ENCODE measurements at places on chromosomes 11 and 22.

DNA sequence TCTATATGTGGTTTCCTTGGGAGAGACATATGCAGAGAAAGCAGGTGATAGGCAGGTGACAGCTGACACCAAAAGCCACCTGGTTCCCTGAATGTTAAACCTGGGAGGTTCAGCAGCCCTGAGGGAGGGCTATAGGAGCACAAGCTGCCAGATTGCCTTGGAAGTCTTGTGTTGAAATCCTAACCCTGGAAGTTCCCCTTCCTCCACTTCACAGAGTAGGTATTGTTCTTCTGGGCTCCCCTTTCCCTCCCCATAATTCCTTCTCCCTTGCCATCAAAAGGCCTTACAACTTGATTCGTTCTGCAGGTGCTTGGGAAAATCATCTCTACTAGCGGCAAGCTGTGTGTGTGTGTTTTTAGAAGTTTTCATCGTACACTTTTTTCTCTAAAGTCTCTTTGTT is 5.4 kb downstream of the LDLRAD3 start:
- no peak for DNase-seq

DNA sequence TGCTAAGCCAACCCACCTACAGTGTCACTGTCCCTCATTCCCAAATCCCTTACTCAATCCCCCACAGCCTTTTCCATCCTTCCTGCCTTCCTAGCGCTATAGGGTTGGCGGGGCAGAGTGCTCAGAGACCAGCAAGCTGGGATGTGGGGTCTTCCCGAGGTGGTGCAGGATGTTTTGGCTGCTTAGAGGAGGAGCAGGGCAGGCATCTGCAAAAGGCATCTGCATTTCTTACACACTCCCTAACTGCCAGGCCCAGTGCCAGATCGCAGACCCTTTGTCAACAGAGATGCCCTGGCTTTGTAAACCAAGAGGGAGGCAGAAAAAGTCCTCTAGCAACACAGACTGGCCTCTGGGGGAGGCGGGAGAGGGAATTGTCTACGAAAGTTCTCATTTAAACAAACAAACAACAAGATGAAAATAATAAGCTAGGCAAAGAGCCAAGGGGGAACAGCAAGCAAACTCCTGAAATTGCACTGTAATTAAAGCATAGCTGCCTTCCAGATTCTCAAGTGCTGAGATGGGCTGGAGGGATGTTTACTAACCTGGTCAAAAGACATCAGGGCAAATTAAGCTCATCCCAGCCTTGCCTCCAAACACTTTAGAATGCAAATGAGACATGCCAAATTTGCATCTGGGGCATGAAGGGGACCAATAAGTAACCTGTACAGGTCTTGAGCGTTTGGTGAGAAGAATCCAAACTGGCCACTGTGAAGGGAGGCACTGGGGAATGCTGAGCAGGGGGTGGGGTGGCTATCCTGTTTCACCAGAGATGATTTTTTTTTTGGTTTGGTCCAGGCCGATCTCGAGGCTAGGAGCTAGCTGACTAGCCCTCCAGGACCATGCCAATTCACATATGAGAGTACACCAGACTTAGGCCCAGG is 38.1 kb upstream of the ADA2 start:
- DNase-seq: no peak

DNA sequence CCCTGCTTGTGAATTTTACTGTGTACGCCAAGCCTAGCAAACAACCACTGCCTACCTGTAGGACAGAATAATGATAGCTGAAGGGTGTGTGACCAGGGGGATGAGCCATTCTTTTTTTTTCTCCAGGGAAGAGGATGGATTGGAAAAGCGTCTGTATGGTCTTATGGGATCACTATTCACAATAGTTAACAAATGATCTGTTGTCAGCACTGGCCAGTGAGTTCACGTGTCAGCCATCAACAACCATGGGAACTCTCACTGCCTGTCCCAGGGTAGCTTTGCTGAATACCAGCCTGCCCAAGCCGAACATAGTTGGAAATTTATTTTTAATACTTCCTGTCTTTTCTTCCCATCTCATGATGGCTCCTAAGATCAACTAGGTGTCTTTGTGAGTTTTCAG is 170.2 kb downstream of the ST3GAL4 start:
- no peak for DNase-seq

DNA sequence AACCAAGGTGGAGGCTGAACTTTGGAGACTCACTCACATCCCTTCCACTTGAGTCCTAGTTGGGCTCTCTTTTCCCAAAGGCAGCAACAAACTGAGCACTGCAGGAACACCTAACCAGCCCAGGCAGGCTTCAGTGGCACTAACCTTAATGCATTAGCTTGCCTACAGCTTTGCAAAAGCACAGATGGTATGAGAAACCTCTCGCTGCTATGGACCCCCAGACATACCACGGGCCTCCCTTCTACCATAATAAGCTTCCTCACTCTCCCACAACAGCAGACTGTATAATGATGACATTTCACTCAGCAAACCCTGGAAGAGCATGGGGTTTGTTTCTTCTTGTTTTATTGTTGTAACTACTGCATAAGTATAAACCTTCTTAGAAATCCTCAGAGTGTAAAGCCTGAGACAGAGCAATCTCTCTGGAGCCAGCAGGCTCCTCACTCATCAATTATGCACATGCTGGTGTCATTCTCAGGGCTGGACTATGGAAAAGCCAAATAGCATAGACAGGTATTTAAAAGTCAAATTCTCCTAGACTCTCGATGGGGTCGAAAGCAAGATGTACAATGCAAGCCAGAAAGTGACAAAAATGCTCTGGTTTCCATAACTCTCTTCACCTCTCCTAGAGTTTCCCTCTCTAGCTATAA is 167.6 kb downstream of the NXPE2 start:
- no peak for DNase-seq

DNA sequence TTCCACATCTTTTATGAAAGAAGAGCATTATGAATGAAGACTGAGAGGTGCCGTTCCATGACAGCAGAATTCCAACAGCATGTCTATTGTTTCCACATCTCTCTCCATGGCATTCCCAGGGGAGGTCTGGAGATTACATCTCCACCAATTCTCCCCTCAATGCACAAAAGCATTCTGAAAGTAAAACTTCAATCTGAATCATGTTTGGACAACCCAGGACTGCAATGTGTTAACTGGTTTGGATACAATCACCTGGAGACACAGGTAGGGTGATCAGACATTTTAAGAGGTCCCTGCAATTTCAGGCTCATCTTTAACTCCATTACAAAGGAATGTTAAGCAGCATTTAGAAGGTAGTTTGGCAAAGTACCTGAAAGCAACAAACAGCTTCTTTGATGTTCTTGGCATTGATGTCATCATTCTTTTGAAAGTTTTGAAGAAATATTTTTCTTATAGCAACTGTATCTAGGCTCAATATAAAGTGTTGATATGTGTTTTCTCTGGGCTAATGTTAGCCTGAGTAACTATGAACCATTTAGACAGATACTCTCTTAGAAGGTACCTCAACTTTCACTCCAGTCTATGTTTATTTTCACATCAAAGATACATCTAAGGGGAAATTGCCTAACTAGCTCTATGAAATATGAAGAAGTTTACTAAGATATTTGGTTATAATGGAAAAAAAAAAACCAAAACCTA is 181.4 kb upstream of the MTMR2 start:
- DNase-seq: no peak

DNA sequence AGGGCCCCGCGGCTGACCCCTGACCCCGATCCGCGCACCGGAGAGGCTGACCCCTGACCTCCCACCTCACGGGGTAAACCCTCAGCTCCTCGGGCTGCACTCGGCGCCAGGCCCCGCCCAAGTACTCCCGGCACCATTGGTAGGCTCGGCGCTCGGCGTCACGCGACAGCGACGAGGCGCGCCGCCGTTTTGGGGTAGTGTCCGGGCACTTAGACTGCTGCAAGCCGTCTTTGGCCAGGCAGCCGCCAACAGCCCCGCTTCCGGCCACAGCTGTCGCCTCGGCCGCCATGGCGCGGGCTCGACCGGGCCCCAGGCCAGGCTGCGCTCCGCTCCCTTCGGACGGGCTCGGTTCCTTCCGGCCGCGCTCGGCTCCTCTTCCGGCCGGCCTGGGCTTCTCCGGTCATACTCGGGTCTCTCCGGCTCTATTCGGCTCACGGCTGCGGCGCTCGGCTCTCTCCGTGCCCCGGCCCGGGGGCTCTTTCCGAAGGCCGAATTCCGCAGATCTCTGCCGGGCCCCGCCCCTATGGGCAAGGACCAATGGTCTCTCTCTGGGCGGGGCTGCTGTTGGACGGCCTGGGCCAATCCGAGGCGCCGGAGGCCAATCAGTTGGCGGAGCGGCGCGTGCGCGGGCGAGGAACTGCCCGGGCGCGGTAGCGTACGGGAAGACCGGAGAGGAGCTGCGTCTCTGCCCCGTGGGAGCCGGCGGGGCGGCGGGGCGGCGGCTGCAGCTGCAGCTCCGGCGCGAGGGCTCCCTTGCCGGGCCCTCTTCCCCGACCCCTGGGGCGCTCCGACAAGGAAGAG is at the start of gene CHKB:
Gene CHKB, minus strand, starts transcription at position 357 of the 801 bp plus-strand sequence. Its CDS starts 68 bp downstream, at position 289.
- peak; percentile 93 for DNase-seq

GRCh38 chr11:103594283-103594682 is 442.2 kb upstream of the DDI1 start:
- DNase-seq: no peak

GRCh38 chr11:74647404-74647803 is 55.0 kb downstream of the POLD3 start:
- DNase-seq: no peak

DNA sequence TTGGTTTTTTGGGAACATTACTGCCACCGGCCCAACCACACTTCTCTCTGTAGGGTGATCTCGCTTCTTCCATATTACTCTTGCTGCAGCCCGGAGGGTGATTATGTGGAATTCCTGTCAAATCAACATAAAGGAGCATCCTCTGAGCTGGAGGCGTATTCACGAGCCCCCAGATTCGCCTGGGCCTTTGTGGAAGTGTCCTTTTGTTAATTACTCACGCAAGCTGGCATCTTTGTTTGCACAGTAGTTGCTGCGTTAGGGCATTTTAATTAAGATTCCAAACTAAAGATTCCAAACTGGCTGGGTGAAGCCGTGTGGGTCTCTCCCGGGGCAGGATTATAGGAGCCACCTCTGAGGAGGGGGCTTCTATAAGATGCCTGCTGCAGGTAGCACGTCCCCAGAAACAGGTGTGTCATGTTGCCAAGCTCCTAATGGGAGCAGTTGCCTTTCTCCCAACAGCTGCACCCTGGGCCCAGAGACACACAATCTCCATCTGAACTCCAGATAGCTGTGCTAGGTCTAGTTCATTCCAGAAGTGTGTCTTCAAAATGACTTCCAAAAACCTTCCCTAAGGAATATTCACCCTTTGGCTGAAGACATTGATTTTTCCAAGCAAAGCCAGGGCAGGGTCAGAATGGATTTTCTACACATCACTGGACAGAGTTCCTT is 40.9 kb downstream of the SHISAL1 start:
- DNase-seq: no peak

- DNase-seq: no peak
Observed at GRCh38 chr11:61955422-61956135, 5.4 kb downstream of the BEST1 start.

GRCh38 chr22:40588726-40589125 is 47.8 kb downstream of the MRTFA start:
- no peak for DNase-seq

- DNase-seq: no peak
Observed at GRCh38 chr11:21205205-21205604, 535.8 kb downstream of the NELL1 start.

- DNase-seq: no peak
Observed at GRCh38 chr11:112366777-112367176, 106.1 kb upstream of the PLET1 start.

- no peak for DNase-seq
Observed at GRCh38 chr11:68938088-68938487, 34.4 kb downstream of the IGHMBP2 start.

DNA sequence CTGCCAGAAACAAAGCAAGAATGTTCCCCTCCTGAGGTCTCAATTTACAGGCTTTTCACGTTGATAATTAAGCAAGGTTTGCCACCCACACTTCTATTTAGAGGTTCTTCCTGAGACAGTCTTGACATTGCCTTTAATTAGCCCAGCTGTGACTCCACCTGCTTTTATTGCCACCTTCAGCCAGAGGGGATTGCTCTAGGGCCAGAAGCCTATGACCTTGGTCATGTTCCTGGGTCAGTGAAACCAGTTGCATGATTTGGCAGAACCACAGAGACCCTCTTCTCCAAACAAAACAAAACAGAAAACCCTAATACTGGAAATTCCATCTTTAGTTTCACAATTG is 89.8 kb downstream of the APIP start:
- no peak for DNase-seq

GRCh38 chr11:34646431-34646830 is 25.5 kb downstream of the EHF start:
- DNase-seq: no peak

- DNase-seq: no peak
Observed at GRCh38 chr11:63791495-63792167, 21.6 kb upstream of the SPINDOC start.

DNA sequence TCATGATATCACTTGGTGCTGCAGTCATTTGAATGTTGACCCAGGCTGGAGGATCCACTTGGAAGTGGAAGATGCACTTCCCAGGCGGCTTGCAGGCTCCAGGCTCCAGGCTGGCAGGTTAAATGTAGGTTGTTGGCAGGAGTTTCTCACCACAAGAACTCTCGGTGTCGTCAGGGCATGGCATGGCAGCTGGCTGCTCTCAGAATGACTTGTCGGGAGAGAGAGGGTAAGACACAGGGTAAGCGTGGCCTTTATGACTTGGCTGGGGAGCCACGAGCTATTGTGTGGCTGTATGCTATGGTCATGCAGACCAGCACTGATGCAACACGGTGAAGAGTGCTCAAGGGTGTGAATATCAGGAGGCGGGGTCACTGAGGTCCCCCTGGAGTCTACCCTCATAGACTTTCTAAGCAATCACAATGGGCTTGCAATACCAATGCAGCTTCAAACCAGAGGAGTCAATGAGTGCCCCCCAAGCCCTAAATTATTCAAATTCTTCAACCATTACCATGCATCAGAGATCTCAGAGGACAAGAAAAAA is 1027.7 kb downstream of the OPCML start:
- DNase-seq: no peak

GRCh38 chr11:27409049-27409448 is 46.0 kb upstream of the CCDC34 start:
- DNase-seq: no peak

DNA sequence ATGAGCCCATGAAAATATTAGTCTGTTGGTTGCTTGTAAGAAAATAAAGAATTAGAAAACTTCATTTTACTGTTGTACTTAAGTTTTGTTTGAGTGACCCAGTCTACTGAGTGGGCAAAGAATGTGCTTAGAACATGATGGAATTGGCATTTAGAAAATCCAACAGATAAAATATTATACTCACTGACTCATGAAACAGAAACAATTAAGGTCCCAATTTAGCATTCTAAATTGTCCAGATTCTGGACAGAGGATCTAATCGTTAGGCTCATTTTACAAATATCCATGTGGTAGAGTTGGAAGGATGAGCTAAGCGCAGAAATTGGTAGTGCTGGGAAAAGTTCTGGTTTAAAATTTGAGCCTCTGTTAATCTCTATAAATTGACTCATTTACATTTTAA is 45.4 kb downstream of the METTL15 start:
- DNase-seq: no peak

DNA sequence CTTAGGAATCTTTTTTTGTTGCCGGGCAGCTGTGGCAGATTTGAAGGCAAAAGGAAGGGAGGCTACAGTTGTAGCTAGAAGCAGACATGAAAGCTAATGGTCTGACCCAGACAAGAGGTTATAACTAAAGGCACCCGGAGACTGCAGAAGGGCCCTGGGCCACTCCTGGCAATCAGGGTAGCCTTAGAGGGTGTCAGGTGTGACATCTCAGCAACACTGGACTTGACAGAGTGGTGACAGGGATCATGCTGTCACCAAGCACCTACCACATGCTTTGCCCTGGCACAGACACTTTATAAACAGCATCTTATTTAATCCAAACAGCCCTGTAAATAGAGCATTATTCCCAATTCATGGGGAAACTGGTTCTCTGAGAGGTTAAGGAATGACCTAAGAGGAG is 25.7 kb downstream of the TUB start:
- no peak for DNase-seq
